Endodermal cell (in vitro differentiated cells): ENCODE measurements at places on chromosomes 5 and 9. TPM values are rescaled to one million over a fixed set of nuclear protein-coding genes. Genes with fewer than 3 reads are reported as not detected.

Gene INSL4
- not detected in 2 replicates for total RNA-seq

Gene MAST4
- total RNA-seq, result 5.2 to 11.2 TPM (median 11.0 TPM) in 3 replicates

Gene FAXDC2
- 2.3 to 10.5 TPM (median 3.2 TPM) in 3 replicates for total RNA-seq

Gene DBH
- total RNA-seq, result not detected in 2 replicates

Gene BTNL9
- 0.75 TPM in 1 of 3 replicates, not detected in the others for total RNA-seq

Gene SPACA9
- 3.4 to 5.4 TPM (median 3.4 TPM) in 3 replicates for total RNA-seq

Gene UBTD2
- total RNA-seq, result 14.3 to 30.5 TPM (median 29.3 TPM) in 3 replicates

Gene RNF183
- total RNA-seq, result 0.50 to 1.0 TPM (median 0.97 TPM) in 3 replicates

DNA sequence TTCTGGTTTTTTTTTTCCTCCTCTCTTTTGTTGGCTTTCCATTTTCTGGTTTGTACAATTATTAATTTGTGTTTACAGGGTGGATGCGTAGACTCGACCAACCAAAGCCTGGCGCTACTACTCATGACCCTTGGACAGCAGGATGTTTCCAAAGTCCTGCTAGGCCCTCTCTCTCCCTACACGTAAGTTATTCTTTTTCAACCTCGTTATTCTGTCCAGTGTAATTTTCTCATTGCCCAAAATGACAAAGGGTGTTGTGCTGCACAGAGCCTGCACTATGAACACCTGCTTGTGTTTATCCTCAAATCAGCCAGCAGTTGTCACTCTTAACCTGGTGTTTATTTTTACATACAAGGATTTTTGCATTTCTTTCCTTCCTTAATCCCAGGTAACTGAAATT is 56.6 kb downstream of the RCL1 start:
- no peaks in the 10 kb centered on the region for H3K27me3 ChIP-seq
- no peaks in the 10 kb centered on the region for H3K4me1 ChIP-seq
- no peak overlapping the region for H3K27ac ChIP-seq
- no peak for DNase-seq
- no peak overlapping the region for H3K4me3 ChIP-seq
- H3K36me3 ChIP-seq, result peaks cover 19% of the 10 kb centered on the region

DNA sequence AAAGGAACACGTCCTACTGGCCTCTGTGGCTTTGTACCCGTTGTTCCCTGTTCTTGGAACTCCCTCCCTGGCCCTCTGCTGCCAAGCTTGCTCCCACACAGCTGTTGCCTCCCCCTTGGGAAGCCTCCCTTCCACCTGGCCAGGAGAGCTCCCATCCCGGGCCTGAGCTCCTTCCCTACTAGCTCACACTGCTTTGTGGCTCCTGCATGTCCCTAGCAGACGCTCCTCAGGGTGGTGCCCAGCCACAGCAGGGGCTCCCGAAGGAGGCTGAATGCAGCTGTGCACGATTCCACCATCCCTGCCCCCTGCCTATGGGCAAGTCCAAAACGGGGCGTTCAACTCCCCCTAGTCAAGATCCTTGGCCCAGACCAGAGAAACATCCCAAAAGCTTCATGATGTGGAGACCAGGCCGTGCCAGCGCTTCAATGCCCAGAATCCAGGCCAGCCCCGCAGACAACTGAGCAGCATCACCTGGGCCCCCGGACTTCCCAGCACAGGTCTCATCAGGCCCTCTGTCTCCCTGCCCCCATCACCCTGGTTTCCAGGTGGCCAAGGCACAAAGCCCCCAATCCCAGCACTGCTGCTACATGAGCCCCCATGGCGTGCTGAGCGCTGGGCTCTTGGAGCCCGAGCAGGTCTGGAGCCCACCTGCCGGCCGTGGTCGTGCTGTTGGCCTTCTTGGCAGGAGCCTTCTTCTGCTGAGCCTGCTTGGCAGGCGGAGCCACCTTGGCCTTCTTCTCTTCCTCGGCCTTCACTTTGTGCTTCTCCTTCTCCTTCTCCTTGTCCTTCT is 14.3 kb downstream of the BRD3OS start:
- H3K36me3 ChIP-seq, result peaks cover 79% of the 10 kb centered on the region
- no peaks in the 10 kb centered on the region for H3K4me1 ChIP-seq
- no peak for DNase-seq
- H3K27me3 ChIP-seq, result no peaks in the 10 kb centered on the region
- H3K27ac ChIP-seq, result no peak overlapping the region
- no peak overlapping the region for H3K4me3 ChIP-seq

GRCh38 chr5:98106116-98107031 is 667.1 kb upstream of the RGMB start:
- H3K27me3 ChIP-seq, result no peaks in the 10 kb centered on the region
- no peaks in the 10 kb centered on the region for H3K36me3 ChIP-seq
- H3K4me3 ChIP-seq, result no peak overlapping the region
- no peak overlapping the region for H3K27ac ChIP-seq

- H3K36me3 ChIP-seq, result no peaks in the 10 kb centered on the region
- H3K4me3 ChIP-seq, result peak overlapping the region; percentile 80
- H3K4me1 ChIP-seq, result no peaks in the 10 kb centered on the region
- peak overlapping the region; percentile 80 for H3K27ac ChIP-seq
These were observed 27.0 kb downstream of the MSX2 start for GRCh38 chr5:174751154-174752000.

DNA sequence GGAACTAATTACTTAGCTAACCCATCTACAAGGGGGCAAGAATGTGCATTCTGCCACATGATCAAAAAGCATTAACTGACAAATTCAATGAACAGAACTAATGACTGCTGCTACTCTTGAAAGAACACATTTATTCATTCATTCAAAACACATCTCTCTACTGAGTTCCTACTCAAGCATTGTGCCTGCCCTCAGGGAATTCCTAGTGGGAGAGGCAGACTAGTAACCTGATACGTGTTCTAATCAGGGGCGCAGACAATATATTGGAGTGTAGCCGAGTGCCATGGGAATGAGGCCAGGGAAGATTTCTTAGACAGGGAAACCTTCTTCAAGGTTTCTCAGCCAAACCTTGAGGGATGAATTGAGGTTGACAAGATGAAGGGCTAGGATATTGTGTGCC is 56.7 kb upstream of the PAPPA start:
- H3K27me3 ChIP-seq, result no peaks in the 10 kb centered on the region
- DNase-seq, result no peak
- H3K36me3 ChIP-seq, result no peaks in the 10 kb centered on the region
- H3K27ac ChIP-seq, result no peak overlapping the region

- H3K4me1 ChIP-seq, result no peaks in the 10 kb centered on the region
- H3K27ac ChIP-seq, result no peak overlapping the region
- no peaks in the 10 kb centered on the region for H3K36me3 ChIP-seq
- no peak for DNase-seq
- H3K27me3 ChIP-seq, result no peaks in the 10 kb centered on the region
- H3K4me3 ChIP-seq, result no peak overlapping the region
These were observed 84.9 kb upstream of the ANKRD55 start for GRCh38 chr5:56317923-56318561.

- no peak for DNase-seq
- no peak overlapping the region for H3K27ac ChIP-seq
- H3K36me3 ChIP-seq, result no peaks in the 10 kb centered on the region
- H3K4me1 ChIP-seq, result no peaks in the 10 kb centered on the region
These were observed 100.3 kb upstream of the PCSK1 start for GRCh38 chr5:96533371-96533770.

GRCh38 chr5:53170746-53171349 is 61.3 kb upstream of the MOCS2 start:
- no peaks in the 10 kb centered on the region for H3K27me3 ChIP-seq
- peak; percentile 55 for DNase-seq
- H3K4me1 ChIP-seq, result no peaks in the 10 kb centered on the region
- no peak overlapping the region for H3K4me3 ChIP-seq
- H3K36me3 ChIP-seq, result no peaks in the 10 kb centered on the region

- no peak overlapping the region for H3K4me3 ChIP-seq
- DNase-seq, result no peak
- H3K27me3 ChIP-seq, result peaks cover 16% of the 10 kb centered on the region
These were observed 3.2 kb upstream of the FUBP3 start for GRCh38 chr9:130576176-130576575.

DNA sequence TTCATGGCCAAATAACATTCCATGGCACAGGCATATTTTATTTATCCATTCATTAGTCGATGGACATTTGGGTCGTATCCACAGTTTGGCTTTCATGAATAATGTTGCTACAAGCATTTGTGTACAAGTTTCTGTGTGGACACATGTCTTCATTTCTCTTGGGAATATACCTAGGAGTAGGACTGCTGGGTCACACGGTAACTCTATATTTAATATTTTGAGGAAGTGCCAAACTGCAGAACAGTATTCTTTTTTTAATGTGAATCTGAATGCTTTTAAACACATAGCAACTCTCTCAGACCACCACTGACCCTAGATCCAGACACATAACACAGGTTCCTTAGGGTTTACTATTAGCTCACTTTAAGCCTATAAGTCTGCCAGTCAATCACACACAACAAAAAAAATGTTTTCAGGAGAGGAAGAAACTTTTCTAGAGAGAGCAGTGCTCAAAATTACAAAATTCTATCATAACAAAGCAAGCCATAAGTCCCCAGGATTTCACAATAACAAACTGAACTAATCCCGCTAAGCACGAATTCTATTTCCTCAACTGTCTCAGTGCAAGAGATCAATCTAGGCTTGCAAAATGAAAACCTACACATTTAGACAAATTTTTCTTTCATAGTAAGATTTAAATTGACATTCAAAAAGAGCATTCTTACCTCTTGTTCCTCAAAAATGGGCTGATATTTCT is 41.8 kb upstream of the GABBR2 start:
- H3K27ac ChIP-seq, result no peak overlapping the region
- H3K4me3 ChIP-seq, result no peak overlapping the region
- no peaks in the 10 kb centered on the region for H3K27me3 ChIP-seq
- DNase-seq, result no peak
- H3K4me1 ChIP-seq, result no peaks in the 10 kb centered on the region

DNA sequence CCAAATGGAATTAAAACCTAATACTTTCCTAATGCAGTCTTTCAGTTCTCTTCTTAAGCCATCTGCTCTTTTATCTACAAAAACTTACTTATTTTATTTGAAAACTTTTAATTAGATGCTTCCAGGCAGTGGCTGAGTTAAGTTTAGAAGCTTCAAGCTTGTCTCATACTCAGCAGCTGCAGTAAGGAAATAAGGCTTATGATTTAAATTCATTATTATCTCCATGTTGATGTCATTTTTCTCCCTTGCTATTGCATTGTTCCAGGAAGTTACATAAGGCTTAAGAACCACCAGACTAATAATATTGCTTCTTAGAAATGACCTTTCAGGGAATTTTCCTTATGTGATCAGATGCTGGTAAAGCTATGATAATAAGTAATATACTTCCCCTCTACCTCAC is 119.6 kb downstream of the PPP2R2B start:
- H3K27ac ChIP-seq, result no peak overlapping the region
- H3K36me3 ChIP-seq, result no peaks in the 10 kb centered on the region
- H3K4me3 ChIP-seq, result no peak overlapping the region
- H3K4me1 ChIP-seq, result peaks cover 6% of the 10 kb centered on the region
- H3K27me3 ChIP-seq, result no peaks in the 10 kb centered on the region
- no peak for DNase-seq
